Body of pancreas (tissue), 4 donors: ENCODE measurements at places on chromosomes 6 and 20. TPM values are rescaled to one million over a fixed set of nuclear protein-coding genes. Genes with fewer than 3 reads are reported as not detected.
A peak's percentile ranks its signal among the peaks of the same experiment; 100 is the strongest.

The SPATA25 gene
- total RNA-seq: 2.6 TPM

The RAET1L gene
- not detected for total RNA-seq

The DDO gene
- 1.3 TPM for total RNA-seq

The SLC22A2 gene
- total RNA-seq: not detected

The NR2E1 gene
- not detected for total RNA-seq

The IL17F gene
- not detected for total RNA-seq

The C20orf204 gene
- 0.52 TPM for total RNA-seq

The MRPL18 gene
- 84.0 TPM for total RNA-seq

The RSPO3 gene
- 7.3 TPM for total RNA-seq

DNA sequence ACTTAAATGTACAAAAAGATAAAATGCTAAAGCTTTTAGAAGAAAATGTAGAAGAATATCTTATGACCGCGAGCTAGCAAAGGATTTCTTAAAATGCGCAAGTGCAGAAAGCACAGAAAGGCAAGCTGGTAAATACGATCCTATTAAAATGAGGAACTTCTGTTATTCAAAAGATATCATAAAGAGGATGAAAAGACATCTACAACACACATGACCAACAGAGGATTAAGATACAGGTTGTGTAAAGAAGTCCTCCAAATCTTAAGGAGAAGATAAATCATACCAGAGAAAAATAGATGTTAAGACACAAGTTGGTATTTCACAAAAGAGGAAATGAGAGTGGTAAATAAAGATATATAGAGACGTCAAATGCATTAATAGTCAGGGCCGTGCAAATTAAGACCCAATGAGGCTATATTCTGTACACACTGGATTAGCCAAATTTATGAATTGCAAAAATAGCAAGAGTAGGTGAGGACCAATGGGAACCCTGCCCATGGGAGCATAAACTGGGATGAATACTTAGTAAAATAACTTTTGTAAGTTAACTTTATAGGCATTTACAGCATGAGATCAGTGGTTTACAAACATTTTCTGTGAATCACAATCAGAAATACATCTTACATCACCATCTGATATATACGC lies 23.0 kb downstream of the APCDD1L start:
- no peaks in the 10 kb centered on the region for H3K27me3 ChIP-seq
- H3K4me1 ChIP-seq: no peaks in the 10 kb centered on the region
- DNase-seq: no peak
- H3K4me3 ChIP-seq: no peak overlapping the region

- no peak overlapping the region for H3K4me3 ChIP-seq
- H3K36me3 ChIP-seq: no peaks in the 10 kb centered on the region
- H3K4me1 ChIP-seq: peaks cover 3% of the 10 kb centered on the region
- no peak for DNase-seq
- H3K27me3 ChIP-seq: no peaks in the 10 kb centered on the region
These were observed 61.0 kb downstream of the ENPP1 start for GRCh38 chr6:131868836-131869235.

DNA sequence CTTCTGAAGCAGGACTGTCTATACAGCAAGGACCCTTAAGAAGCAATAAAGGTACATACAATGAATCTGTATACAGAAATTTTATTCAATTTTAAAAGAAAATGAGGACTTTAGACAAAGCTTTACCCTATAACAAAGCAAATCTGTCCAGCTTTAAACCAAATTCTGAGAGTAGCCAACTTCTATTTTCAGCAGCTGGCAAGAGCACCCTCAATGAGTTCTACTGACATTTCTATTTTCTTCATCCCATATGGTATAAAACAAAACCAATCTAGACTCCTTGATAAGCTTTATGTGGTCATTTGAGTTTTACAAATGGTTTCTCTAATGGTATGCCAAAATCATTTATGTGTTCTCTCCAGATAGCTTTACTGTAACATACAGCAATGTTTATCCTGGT lies 12.7 kb downstream of the CPNE1 start:
- no peak for DNase-seq
- no peak overlapping the region for H3K27ac ChIP-seq
- H3K4me1 ChIP-seq: peaks cover 6% of the 10 kb centered on the region
- H3K36me3 ChIP-seq: no peaks in the 10 kb centered on the region

GRCh38 chr6:138563650-138564049 lies 64.4 kb upstream of the NHSL1 start:
- no peaks in the 10 kb centered on the region for H3K36me3 ChIP-seq
- no peak overlapping the region for H3K27ac ChIP-seq
- H3K27me3 ChIP-seq: no peaks in the 10 kb centered on the region
- peaks cover 8% of the 10 kb centered on the region for H3K4me1 ChIP-seq
- no peak overlapping the region for H3K4me3 ChIP-seq
- no peak for DNase-seq

DNA sequence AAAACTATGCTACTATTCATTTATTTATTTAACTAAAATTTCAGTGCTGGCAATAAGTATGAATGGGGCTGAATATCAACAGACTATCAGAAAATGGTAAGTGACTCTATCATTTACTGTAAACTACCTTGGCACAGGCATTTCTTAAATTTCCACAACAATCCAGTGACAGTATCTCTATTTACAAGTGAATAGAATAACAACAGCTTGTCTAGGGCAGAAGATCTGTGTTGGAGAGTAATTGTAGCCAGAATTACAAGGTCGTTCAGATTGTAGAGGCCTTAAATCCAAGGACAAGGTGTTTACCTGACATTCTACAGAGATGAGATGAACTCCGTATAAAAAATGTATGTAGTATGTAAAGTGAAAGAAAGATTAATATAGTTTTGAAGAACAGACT lies 193.8 kb upstream of the SIM1 start:
- no peak overlapping the region for H3K4me3 ChIP-seq
- no peaks in the 10 kb centered on the region for H3K27me3 ChIP-seq
- DNase-seq: no peak
- no peak overlapping the region for H3K27ac ChIP-seq
- H3K36me3 ChIP-seq: no peaks in the 10 kb centered on the region
- no peaks in the 10 kb centered on the region for H3K4me1 ChIP-seq

DNA sequence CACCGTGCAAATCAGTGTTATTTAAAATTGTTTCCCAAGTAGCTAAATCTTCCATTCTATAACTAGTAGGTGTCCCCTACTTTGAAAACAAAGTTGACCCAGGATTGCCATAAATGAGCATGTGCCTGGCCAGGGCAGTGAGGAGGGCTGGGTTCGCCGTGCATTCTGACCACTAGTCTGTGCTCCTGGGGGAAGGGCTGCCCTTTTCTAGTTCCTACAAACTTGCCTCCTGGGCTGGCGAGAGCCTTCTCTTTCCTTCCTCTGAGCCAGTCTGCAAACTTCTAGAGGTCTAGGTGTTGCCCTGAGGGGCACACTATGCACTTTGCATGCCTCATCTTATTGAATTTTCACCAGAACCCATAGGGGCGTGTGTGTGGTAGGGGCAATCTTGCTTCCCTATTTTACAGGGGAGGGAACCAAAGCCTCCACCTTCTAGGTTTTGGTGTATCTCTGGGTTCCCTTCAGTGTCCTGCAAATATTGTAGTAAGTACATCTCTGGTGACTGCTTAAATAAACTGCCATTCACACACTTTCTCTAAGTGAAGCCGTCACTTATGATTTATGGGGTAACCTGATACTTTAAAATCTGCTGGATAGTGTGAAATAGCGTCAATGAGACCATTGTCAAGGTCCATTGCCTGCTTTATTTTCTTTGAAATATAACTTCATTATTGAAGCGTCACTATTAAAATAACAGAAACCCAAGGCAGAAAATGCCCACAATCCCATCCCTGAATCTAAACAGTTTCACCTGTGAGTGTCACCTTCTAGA lies 42.2 kb downstream of the CDH26 start:
- no peaks in the 10 kb centered on the region for H3K36me3 ChIP-seq
- no peak overlapping the region for H3K27ac ChIP-seq
- H3K4me1 ChIP-seq: no peaks in the 10 kb centered on the region
- H3K4me3 ChIP-seq: no peak overlapping the region

GRCh38 chr6:121890307-121890910 lies 455.0 kb downstream of the GJA1 start:
- no peaks in the 10 kb centered on the region for H3K36me3 ChIP-seq
- H3K4me1 ChIP-seq: peaks cover 3% of the 10 kb centered on the region
- DNase-seq: no peak

GRCh38 chr20:21326700-21327099 lies 23.6 kb downstream of the XRN2 start:
- H3K36me3 ChIP-seq: no peaks in the 10 kb centered on the region
- DNase-seq: no peak
- H3K27me3 ChIP-seq: no peaks in the 10 kb centered on the region
- H3K4me1 ChIP-seq: peaks cover 44% of the 10 kb centered on the region

DNA sequence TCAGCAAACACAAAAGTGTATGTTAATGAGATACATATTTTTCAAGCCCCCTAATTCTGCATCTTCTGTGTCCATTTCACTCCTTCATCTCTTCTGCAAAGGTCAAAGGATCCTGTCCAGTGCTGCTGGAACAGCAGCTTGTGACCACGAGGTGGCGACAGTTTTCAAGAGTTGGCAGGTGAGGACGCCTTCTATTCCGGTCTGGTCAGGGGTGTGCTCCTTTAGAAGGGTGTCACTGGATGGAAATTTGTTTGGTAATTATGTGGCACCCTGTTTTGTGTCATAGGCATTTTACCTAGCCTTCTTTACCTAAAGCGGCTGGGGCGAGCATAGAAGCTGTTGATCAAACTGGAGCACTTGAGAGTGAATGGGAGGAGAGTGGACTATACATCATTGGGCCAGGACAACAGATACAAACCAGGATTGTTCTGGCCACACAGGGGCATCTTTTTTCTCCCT lies 32.9 kb upstream of the ERVFRD-1 start:
- H3K27ac ChIP-seq: no peak overlapping the region
- no peaks in the 10 kb centered on the region for H3K27me3 ChIP-seq
- H3K36me3 ChIP-seq: no peaks in the 10 kb centered on the region
- no peaks in the 10 kb centered on the region for H3K4me1 ChIP-seq
- peak; percentile 77 for DNase-seq

DNA sequence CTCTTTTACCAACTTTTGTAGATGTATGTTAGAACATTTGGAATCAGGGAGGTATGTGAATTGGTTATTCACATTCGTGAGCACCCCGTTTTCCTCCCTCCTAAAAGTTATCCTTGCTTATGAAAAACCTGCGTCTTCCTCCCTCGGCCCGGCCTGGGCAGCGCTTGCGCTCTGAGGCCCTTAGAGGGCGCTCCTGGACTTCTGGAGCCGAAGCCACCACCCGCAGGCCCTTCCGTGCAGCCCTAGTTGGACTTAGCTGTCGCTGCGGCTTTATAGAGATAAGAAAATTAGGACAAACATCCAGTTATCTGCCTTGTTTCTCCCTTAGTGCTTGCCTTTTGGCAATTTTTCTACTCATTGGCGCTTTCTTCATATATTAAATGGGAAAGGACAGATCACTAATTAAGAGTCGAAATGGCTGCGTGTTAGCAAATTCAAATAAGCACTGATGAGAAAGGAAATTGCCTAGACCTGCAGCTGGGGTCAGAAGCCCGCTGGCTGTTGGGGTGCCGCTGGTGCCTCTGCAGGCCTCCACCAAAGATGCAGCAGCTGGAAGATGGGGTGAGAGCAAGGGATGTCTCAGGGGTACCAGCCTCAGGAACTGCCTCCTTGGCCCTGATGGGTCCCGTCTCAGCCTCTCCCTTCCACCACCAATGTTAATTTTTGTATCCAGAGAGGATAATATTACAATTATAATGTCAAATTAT lies 5.2 kb downstream of the FNDC1 start:
- peaks cover 9% of the 10 kb centered on the region for H3K4me1 ChIP-seq
- DNase-seq: peak; percentile 76
- H3K27ac ChIP-seq: no peak overlapping the region
- H3K36me3 ChIP-seq: no peaks in the 10 kb centered on the region
- peaks cover 8% of the 10 kb centered on the region for H3K27me3 ChIP-seq
- H3K4me3 ChIP-seq: no peak overlapping the region

- H3K27ac ChIP-seq: no peak overlapping the region
- no peaks in the 10 kb centered on the region for H3K27me3 ChIP-seq
- no peak overlapping the region for H3K4me3 ChIP-seq
- no peaks in the 10 kb centered on the region for H3K4me1 ChIP-seq
- H3K36me3 ChIP-seq: peaks cover 4% of the 10 kb centered on the region
These were observed 35.4 kb downstream of the CEP250 start for GRCh38 chr20:35490736-35491181.

DNA sequence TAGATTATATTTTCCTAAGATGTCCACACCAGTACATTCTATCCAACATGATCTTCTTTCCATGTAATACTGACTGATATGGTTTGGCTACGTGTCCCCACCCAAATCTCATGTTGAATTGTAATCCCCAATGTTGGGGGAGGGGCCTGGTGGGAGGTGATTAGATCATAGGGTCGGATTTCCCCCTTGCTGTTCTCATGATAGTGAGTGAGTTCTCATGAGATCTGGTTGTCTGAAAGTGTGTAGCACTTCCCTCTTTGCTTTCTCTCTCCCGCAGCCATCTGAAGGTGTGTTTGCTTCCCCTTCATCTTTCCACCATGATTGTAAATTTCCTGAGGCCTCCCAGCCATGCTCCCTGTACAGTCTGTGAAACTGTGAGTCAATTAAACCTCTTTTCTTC lies 12.2 kb upstream of the HBS1L start:
- no peak overlapping the region for H3K27ac ChIP-seq
- H3K4me1 ChIP-seq: no peaks in the 10 kb centered on the region
- no peaks in the 10 kb centered on the region for H3K36me3 ChIP-seq
- DNase-seq: no peak
- H3K4me3 ChIP-seq: no peak overlapping the region

DNA sequence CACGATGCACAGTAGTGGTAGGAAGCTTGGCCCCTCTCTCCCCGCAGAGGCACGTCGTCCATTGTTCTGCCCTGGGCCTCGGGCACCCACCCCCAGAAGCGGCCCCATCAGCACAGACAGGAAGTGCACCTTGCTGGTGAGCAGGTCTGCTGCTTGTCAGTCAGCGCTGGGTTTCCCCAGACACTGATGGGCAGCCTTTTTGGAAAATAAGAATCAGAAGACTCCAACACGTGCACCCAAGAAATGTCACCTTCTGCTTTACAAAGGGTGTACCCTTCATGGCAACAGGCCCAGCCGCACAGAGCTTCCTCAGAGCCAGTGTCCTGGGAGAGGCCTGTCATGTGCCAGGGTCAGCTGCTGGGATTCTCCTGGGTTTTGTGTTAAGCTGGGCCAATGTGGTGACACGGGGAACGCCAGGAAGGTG lies 34.7 kb upstream of the IRF4 start:
- no peaks in the 10 kb centered on the region for H3K36me3 ChIP-seq
- no peaks in the 10 kb centered on the region for H3K27me3 ChIP-seq

- no peak overlapping the region for H3K4me3 ChIP-seq
- peaks cover 6% of the 10 kb centered on the region for H3K4me1 ChIP-seq
- DNase-seq: no peak
- no peaks in the 10 kb centered on the region for H3K27me3 ChIP-seq
These were observed 2.1 kb downstream of the TAAR5 start for GRCh38 chr6:132587424-132587823.

- no peak overlapping the region for H3K4me3 ChIP-seq
- H3K4me1 ChIP-seq: no peaks in the 10 kb centered on the region
- no peak overlapping the region for H3K27ac ChIP-seq
- no peak for DNase-seq
These were observed 56.2 kb downstream of the COL12A1 start for GRCh38 chr6:75149696-75150095.

GRCh38 chr6:15952231-15953151 lies 176.4 kb upstream of the MYLIP start:
- H3K27ac ChIP-seq: no peak overlapping the region
- H3K4me3 ChIP-seq: no peak overlapping the region
- H3K27me3 ChIP-seq: no peaks in the 10 kb centered on the region
- DNase-seq: no peak
- H3K4me1 ChIP-seq: peaks cover 27% of the 10 kb centered on the region

- peaks cover 51% of the 10 kb centered on the region for H3K4me1 ChIP-seq
- DNase-seq: no peak
- no peak overlapping the region for H3K27ac ChIP-seq
- no peaks in the 10 kb centered on the region for H3K36me3 ChIP-seq
- no peak overlapping the region for H3K4me3 ChIP-seq
These were observed 1.8 kb downstream of the LZTS3 start for GRCh38 chr20:3171391-3172125.
